GM19239 (cell line): ENCODE measurements at places on chromosomes 12 and 14.
A peak's percentile ranks its signal among the peaks of the same experiment; 100 is the strongest.

DNA sequence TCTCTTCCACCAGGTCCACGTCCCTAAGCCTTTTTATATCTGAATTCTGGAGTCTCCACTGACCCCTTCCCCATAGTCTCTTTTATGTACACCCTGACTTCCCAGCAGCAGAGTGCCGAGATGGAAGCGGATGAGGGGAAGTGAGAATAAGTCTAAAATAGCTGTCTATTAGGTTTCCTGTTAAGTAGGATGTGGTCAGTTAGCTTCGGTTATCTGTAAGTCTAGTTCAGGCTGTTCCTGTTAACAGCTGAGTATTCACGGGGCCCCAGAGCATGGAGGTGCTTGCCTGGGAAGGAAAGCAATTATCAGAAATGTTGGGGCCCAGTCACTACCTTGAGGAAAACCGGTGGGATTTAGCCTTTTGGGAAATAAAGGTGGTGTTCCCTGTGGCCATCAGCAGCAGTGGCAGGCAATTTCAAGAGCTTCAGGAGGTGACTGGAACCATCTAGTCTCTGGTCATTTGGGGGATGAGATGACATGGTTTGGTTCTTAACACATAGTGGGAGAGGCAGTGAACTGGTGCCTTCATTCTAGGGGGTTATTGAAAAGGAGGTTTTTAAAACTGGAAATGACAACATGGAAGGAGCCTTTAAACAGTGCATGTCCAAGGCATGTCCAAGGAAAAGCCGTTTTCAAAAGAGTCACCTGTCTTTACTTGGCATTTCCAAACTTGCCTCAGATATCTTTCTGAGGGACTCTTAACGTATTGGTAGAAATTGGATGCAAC, 21.8 kb downstream of the CHST11 start:
- no peak for DNase-seq

- DNase-seq = no peak
These were observed 61.6 kb upstream of the GZMB start for GRCh38 chr14:24695265-24696241.

- no peak for DNase-seq
These were observed 131.2 kb upstream of the FOXG1 start for GRCh38 chr14:28635387-28635786.

GRCh38 chr14:71582705-71583104, 349.5 kb upstream of the RGS6 start:
- no peak for DNase-seq

DNA sequence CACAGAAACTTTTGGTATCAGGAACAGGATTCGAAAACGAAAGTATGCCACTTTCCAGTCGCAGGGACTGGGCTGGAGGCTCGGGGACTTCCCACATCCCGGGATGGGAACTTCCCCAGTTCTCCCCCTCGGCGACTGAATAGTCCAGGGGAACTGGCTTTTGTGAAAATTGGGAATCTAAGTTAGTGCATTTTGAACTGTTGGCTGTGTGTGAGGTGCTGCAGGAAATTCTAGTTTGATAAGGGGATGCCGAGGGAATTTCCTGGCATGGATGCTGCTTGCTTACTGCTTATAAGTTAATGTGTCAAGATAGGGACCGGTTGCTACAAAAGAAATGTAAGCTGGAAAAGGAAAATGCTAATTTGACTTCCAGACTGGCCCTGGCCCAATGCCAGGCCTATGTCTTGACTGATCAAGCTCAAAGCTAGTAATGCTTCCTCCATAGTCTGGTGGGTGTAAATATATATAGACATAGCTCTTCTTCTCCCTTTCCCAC, 73.4 kb upstream of the EIF5 start:
- no peak for DNase-seq

DNA sequence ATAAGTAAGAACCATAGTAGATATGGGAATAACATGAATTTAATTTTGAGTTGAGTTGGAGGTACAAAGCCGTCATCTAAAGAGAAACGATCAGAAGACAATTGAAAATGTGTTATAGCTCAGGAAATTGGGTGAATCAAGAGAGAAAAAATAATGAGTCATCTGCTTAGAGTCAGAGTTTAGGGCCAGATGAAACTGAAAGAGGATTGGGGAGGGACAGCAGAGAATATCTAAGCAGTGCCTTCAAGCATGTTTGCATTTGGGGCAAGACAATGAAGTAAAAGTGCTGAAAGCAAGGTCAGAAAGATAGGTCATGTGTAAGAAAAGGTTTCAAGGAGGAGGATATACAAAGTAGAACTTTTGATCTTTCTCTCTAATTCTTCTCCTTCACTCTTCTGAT, 49.4 kb downstream of the SLC15A5 start:
- DNase-seq = no peak

DNA sequence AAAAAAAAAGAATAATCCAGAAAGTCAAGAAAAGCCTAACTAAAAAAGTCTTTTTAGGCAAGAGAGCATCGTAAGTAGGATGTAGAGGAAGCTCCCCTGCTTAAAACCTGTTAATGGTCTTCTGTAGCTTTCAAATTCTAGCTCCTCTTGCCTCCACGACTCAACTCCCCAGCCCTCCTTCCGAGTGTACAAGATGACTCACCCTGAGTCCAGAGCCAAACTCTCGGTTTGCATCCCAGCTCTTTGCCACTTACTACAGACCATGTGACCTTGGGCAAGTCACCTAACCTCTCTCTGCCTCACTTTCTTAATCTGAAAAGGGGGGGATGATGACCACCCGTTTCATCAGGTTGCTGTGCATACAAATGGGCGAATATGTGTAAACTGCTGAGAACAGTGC, 460.4 kb downstream of the DPF3 start:
- no peak for DNase-seq

DNA sequence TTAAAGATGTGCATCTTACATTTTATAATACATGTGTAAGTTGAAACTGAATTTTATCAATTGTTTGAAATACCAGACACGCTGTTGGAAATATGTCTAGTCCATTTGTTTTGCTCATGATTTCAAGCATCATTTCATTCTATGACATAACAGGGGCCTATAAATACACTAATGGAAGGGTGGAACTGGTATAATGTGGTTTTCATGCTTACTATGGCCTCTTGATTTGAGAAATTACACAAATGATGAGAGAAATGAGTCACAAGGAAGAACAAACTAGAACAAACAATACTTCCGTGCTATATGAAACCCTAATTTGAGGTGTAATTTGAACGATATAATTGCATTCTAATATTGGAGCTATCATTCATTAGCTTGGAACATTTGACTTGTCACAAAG, 663.4 kb downstream of the SLC16A7 start:
- DNase-seq = no peak

GRCh38 chr14:40028991-40029390, 596.8 kb upstream of the FBXO33 start:
- DNase-seq = no peak

- DNase-seq = no peak
These were observed 37.2 kb downstream of the HECTD1 start for GRCh38 chr14:31170411-31170810.

DNA sequence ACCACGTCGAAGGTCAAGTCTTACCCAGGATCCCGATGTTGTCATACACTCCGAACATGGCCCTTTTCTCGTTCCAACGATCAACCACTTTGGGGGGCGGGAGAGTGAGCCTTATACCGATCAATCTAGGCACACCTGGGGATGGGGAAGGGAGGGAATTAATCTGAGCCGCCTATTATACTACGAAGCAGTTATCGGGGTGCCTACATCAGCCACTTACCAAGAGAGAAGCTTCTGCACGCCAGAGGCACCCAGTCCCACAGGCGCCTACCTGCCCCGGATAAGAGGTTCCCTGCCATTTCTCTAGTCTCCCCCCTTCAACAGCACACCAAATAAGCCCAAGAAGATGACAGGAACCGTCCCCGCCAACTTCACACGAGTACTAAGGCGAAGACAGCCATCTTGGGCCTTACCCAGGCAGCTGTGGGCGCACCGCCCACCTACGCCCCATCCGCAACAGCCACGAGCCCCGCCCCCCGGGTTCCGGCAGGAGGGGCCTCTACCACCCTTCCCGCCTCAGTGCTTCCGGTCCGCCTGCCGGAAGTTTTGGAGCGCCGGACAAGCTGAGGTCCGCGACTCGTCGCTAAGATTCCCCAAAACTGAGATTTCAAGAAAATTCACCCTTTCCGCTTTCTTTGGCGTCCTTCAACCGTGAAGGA, at the start of gene MRPL51:
Gene MRPL51, minus strand, starts transcription at position 425 of the 659 bp plus-strand sequence. Its CDS starts 126 bp downstream, at position 299.
- DNase-seq = peak; percentile 73

- no peak for DNase-seq
These were observed 843 bp upstream of the NUAK1 start for GRCh38 chr12:106139422-106140171.

- DNase-seq = no peak
These were observed 182.7 kb upstream of the C14orf180 start for GRCh38 chr14:104396682-104397470.

- no peak for DNase-seq
These were observed 127.4 kb downstream of the CACNA1C start for GRCh38 chr12:2179953-2180736.

DNA sequence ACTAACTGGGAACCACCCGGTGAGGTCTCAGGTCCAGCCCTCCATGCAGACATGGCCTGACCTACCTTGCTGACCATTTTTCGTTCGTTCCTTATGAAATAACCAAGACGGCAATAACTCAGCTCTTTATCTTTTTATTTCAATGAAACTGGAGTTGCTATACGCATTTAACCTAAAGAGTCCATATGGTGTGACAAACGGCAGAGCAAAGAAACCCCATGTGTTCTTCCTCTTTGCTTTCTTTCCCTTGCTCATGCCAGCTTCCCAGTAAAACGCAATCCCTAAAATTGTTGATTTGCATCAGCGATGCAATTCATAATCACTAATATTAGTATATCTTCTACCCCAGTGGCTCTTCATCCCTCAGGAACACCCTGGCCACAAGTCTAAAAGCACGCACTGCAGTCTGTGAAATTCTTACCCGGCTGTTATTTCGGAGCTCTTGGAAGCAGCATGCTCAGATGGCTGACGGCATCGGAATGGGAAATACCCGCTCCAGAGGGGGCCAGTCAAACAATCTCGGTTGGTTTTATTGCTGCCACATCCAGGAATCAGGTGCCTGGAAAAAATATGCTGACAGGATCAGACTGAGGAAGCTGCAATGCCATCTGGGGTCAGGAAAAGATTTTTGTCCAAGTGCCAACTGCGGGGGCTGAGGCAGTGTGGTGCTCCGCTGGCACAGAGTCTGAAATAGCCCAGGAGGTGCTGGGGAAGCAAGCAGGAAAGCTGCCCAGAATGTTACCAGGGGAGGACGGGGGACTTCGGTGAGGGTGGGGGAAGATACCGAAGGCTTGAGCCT, 28.2 kb upstream of the KCNA1 start:
- DNase-seq = no peak

GRCh38 chr12:90322006-90322405, 613.4 kb upstream of the ATP2B1 start:
- DNase-seq = no peak

DNA sequence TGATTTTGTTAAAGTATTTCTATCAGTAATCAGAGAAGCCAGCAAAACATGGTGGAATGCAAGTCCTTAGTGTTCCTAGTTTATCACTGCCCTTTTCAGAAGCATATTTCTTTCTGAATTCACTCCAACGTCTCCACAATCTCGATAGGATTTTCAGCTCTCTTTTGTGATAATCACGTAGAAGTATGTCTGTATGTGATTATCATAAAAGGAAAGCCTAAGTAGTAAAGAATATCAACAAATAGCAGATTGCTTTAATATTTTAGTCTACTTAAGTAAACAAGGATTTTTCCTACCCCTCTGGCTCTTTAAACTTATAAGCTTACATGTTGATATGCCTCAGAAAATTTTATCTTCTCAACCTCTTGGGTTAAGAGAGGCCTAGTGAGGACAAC, 147.4 kb upstream of the NUDT4 start:
- no peak for DNase-seq

DNA sequence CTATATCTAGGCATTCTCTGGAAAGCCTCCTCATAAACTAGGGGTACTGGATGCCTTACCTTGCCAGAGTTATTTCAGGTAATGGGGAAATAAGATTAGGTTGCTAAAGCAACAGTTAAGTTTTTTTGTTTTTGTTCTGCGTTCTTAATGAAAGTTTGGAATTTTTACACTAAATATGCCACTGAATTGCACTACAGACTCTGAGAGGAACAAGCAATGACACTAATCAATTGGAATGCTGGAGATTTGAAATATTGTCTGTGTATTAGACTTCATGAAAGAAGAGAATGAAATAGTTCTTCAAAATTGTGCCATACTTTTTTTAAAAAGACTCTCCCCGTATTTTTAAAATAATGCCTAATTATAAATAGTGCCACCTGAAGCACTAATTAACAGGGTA, 287.8 kb downstream of the NAV3 start:
- no peak for DNase-seq

- no peak for DNase-seq
These were observed 21.1 kb upstream of the ATF1 start for GRCh38 chr12:50742776-50743175.

DNA sequence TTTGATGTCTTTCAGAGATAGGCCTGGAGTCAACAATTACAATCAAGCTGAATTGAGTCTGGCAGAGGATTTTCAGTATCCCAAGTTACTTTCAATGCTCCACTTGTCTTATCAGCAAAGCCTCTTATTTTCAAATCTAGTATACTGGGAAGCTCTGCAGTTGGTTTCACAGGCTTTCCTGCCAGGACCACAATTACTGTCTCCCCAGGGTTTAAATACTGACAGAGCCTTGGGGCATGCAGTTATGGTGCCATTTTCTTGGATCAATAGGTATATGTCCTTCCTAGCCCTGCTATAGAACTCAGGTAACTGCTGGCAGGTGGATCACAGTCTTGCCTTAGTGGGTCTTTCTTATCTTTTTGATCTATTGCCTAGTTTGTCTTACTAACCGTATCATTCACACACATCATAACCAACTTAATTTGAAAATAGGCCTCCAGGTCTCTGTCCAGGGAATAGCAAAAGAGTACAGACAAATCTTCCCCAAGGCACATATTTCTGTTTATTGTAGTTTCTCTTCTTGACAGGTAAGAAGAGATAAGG, 22.4 kb upstream of the RNU6-8 start:
- DNase-seq = no peak

DNA sequence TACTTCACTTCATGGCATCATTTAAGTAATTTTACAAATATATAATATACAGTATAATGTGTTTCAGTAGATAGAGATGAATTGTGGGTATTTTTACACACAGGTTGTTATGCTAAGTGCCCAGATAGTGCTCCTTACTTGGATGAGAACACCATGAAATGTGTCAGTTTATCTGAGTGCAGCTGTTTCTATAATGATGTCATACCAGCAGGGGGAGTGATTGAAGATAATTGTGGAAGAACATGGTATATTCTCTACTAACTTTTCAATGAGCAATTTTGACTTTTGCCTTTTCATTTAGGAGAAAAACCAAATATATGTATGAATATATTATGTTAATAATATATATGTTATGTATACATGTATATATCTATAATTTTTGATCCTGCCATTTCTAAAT, 221.6 kb downstream of the LRRK2 start:
- DNase-seq = peak; percentile 1

- no peak for DNase-seq
These were observed 474 bp upstream of the CIT start for GRCh38 chr12:119877639-119877948.

GRCh38 chr14:75242546-75243273, 35.9 kb upstream of the FOS start:
- no peak for DNase-seq
